ENCODE measurements at places on chromosomes 12 and 14.
A peak's percentile ranks its signal among the peaks of the same experiment; 100 is the strongest.

GRCh38 chr12:47561746-47562145, 144.1 kb downstream of the RPAP3 start:
- DNase-seq = no peak
- H3K27ac ChIP-seq = no peak overlapping the region
- no peaks in the 10 kb centered on the region for H3K4me1 ChIP-seq
- H3K36me3 ChIP-seq = no peaks in the 10 kb centered on the region
- H3K4me3 ChIP-seq = no peak overlapping the region

- no peaks in the 10 kb centered on the region for H3K27me3 ChIP-seq
- no peak overlapping the region for H3K4me3 ChIP-seq
- peak; percentile 11 for DNase-seq
- peaks cover 22% of the 10 kb centered on the region for H3K4me1 ChIP-seq
- no peaks in the 10 kb centered on the region for H3K36me3 ChIP-seq
These were observed 148.8 kb downstream of the ADGRD1 start for GRCh38 chr12:131102493-131102931.

DNA sequence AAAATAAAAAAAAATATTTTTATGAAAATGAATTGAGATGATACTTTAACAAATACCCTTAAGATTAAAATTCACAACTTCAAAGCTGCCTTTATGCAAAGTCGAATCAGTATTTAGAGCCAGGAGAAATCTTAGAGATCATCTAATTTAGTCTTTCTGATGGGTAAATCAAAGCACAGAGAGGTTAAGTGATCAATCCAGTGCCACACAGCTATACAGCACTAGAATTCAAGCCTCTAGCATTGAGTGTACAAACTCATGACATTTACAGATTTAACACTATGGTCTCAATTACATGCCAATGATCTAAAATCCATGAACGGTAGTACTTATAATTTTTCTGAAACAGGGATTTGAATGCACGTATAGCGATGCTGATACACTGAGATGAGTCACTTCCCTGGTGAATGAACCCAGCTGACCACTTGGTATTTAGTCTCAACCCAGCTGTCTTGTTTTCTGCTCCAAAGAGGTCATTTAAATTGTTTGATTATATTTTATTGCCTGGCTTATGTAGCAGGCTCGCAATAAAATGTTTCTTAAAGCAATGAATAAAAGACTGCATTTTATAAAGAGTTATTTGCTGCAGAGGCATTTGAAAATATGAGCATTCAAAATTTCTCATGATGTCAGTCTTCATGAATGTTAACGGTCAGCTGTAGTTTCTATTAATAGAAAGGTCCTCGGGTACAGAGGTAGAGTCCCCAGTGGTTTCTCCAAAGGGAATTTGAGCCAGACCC, 152.4 kb upstream of the PRICKLE1 start:
- H3K4me3 ChIP-seq = no peak overlapping the region
- H3K36me3 ChIP-seq = no peaks in the 10 kb centered on the region
- H3K27me3 ChIP-seq = no peaks in the 10 kb centered on the region
- H3K4me1 ChIP-seq = no peaks in the 10 kb centered on the region
- DNase-seq = no peak

- H3K27me3 ChIP-seq = no peaks in the 10 kb centered on the region
- H3K4me1 ChIP-seq = peaks cover 77% of the 10 kb centered on the region
- no peak for DNase-seq
- peak overlapping the region; percentile 54 for H3K27ac ChIP-seq
These were observed 1074.1 kb downstream of the BCL11B start for GRCh38 chr14:98197933-98198332.

DNA sequence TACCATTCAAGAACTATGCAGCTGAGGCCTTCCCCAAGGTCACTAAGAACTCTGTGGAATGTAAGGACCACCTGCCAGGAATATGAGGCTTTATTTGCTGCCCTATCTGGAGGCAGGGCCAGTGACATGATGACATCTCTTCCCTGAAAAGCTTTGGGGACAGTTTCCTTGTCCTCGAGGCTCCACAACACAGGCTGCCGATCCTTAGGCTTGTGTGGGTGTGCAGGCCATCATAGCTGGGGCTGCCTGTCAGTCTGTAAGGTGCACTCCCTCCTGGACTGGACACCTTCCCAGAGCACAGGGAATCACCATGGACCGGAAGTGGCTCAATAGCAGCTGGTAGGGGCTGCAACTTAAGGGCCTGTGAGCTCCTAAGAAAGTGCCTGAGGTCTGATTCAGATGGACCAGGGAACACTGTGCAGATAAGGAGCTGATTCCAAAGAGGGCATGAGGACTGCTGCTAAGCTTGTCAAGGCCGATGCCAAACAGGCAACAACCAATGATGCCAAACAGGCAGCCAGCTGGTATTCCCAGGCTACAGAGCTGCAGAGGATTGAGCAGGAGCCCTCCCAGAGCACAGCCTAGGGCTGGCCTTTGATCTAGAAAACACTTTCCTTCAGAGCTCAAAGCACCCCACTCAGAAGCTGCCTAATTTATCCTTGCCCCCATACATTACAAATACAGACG, 84.3 kb downstream of the CRACR2A start:
- no peak overlapping the region for H3K27ac ChIP-seq
- DNase-seq = no peak
- no peaks in the 10 kb centered on the region for H3K4me1 ChIP-seq
- H3K27me3 ChIP-seq = no peaks in the 10 kb centered on the region
- no peak overlapping the region for H3K4me3 ChIP-seq

- H3K4me3 ChIP-seq = no peak overlapping the region
- no peak for DNase-seq
- H3K27me3 ChIP-seq = no peaks in the 10 kb centered on the region
- H3K36me3 ChIP-seq = no peaks in the 10 kb centered on the region
- H3K27ac ChIP-seq = no peak overlapping the region
- H3K4me1 ChIP-seq = no peaks in the 10 kb centered on the region
These were observed 208.3 kb downstream of the NAV3 start for GRCh38 chr12:78038986-78039385.

- peaks cover 71% of the 10 kb centered on the region for H3K36me3 ChIP-seq
- H3K4me1 ChIP-seq = peaks cover 4% of the 10 kb centered on the region
- H3K27ac ChIP-seq = no peak overlapping the region
- H3K27me3 ChIP-seq = no peaks in the 10 kb centered on the region
- H3K4me3 ChIP-seq = no peak overlapping the region
These were observed 39.7 kb downstream of the PPTC7 start for GRCh38 chr12:110543252-110543959.

DNA sequence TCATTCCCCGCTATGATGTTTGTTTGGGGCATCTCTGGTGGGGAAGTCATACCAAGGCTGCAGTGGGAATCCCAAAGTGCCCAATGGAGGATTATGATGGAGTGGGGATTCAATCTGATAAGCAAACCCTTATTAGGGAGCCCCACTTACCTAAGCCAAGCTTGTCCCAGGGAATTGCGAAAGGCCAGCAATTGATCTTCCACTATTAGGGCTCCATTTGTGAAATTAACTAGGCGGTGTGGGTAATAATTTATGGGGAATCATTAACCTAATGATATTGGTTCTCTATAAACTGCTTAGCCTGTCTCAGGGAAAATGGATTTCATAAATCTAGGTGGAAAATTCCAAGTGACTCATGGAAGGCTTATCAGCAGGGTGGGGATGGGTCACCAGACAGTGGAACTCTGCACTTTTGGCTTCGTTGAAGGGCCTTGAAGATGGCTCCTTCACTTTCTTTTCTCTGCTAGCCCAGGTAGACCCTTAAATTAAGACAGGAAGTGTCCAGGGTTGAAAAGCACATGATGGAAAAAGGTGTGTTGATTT, 113.0 kb upstream of the WSCD2 start:
- H3K4me3 ChIP-seq = no peak overlapping the region
- H3K27me3 ChIP-seq = no peaks in the 10 kb centered on the region
- H3K27ac ChIP-seq = no peak overlapping the region

GRCh38 chr12:45934956-45935355, 55.4 kb downstream of the SCAF11 start:
- no peak overlapping the region for H3K4me3 ChIP-seq
- H3K27me3 ChIP-seq = no peaks in the 10 kb centered on the region
- H3K4me1 ChIP-seq = no peaks in the 10 kb centered on the region
- peaks cover 52% of the 10 kb centered on the region for H3K36me3 ChIP-seq
- no peak overlapping the region for H3K27ac ChIP-seq
- no peak for DNase-seq

- H3K27me3 ChIP-seq = no peaks in the 10 kb centered on the region
- H3K4me3 ChIP-seq = no peak overlapping the region
- H3K27ac ChIP-seq = no peak overlapping the region
- no peaks in the 10 kb centered on the region for H3K4me1 ChIP-seq
These were observed 98.6 kb downstream of the GPATCH2L start for GRCh38 chr14:76250302-76250701.

GRCh38 chr12:65949009-65949623, 124.8 kb downstream of the HMGA2 start:
- no peaks in the 10 kb centered on the region for H3K36me3 ChIP-seq
- no peak overlapping the region for H3K27ac ChIP-seq
- DNase-seq = no peak
- H3K27me3 ChIP-seq = no peaks in the 10 kb centered on the region
- no peak overlapping the region for H3K4me3 ChIP-seq
- no peaks in the 10 kb centered on the region for H3K4me1 ChIP-seq

DNA sequence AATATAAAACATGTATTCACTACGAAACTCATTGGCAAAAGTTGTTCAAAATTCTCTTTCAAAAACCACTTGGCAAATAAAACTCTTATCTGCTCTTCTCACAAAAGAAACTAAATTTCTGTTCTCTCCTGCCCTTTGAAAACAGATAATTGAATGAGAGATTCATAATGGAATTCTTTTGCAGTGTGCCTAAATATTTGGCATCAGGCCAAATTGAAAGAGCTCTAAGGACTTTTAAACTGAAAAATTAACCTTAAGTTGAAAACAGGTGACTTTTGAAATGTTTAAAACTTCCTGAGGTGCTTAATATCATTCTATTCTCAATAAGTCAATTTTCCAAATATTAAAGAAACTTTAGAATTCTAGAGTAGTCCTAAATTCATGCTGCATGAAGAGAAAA, 136.4 kb downstream of the FSCB start:
- H3K4me1 ChIP-seq = no peaks in the 10 kb centered on the region
- DNase-seq = no peak
- no peak overlapping the region for H3K27ac ChIP-seq
- H3K36me3 ChIP-seq = no peaks in the 10 kb centered on the region
- no peak overlapping the region for H3K4me3 ChIP-seq

GRCh38 chr12:90167518-90168208, 459.0 kb upstream of the ATP2B1 start:
- no peak overlapping the region for H3K27ac ChIP-seq
- no peaks in the 10 kb centered on the region for H3K27me3 ChIP-seq
- H3K4me1 ChIP-seq = no peaks in the 10 kb centered on the region
- DNase-seq = no peak

DNA sequence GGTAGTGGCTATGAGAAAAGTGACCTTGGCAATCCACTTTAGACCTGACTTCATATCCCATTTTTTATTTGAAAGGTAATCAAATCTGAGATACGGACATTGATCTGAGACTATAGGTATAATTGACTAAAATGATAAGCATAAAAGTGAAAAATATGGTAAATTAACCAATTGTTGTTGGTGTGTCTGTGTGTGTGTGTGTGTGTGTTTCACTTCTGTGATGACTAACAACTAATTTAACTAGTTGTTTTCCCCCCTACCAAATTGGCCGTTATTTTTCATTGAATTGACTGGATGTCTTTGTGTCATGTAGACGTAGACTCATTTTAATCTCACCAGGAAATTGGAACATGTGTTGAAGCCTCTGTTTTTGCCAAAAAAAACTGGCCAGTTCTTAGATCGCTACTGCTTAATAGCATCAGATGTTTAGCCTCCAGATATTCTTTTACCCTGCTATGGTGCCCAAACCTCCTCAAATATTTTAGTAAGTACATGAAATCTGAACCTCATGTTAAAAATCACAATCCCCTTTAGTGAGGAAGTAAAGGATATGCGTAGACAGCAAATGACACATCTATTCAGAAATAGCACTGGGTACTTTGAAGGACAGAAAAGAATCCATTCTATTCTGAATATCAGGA, 395.0 kb downstream of the EGLN3 start:
- no peaks in the 10 kb centered on the region for H3K4me1 ChIP-seq
- H3K27me3 ChIP-seq = no peaks in the 10 kb centered on the region
- no peak overlapping the region for H3K27ac ChIP-seq
- H3K4me3 ChIP-seq = no peak overlapping the region

GRCh38 chr14:76456200-76456599, 80.3 kb downstream of the ESRRB start:
- no peak overlapping the region for H3K27ac ChIP-seq
- H3K36me3 ChIP-seq = no peaks in the 10 kb centered on the region
- H3K4me3 ChIP-seq = no peak overlapping the region
- H3K4me1 ChIP-seq = no peaks in the 10 kb centered on the region
- DNase-seq = no peak

DNA sequence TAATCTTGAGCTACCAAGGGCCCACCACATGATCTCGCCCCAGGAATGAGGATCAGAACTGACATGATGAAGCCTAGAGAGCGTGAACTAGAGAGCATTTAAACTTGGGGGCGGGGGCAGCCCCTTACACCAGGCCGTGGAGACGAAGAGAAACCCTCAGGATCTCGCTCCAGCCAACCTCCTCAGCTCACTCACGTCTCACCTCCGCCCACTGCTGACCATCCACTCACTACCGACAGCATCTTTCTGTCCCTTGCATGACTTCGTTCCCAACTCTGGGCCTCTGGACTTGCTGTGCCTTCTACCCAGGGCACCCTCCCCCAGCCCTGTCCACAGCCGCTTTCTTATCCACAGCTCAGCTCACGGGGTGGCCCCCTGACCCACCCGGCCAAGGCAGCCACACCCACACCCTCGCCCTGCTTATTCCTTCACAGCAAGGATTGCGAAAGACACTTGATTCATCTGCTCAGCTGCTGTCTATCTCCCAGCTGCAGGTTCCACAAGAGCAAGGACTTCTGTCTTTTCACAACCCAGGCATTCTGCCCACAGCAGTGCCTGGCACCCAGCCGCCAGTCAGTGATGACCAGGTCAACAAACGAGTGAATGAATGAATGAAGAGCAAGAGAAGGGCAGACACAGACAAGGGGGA, 6.4 kb downstream of the STX2 start:
- peaks cover 6% of the 10 kb centered on the region for H3K4me1 ChIP-seq
- H3K4me3 ChIP-seq = no peak overlapping the region
- no peak for DNase-seq
- no peaks in the 10 kb centered on the region for H3K36me3 ChIP-seq
- H3K27me3 ChIP-seq = no peaks in the 10 kb centered on the region

DNA sequence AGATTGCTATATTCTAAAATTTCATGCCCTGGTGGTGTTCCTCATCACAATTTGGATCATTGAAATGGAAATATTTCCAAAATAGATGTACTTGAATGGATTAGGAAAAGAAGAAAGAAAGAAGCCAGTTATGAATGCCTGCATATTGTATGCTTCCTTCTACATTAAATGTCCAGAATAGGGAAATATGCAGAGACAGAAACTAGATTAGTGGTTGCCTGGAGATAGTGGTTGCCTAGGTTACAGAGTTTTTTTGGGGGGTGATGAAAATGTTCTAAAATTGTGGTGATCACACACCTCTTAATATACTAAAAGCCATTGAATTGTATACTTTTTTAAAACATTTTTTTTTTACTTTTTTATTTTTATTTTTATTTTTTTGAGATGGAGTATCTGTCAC, 18.0 kb downstream of the TUBA1A start:
- no peak overlapping the region for H3K4me3 ChIP-seq
- DNase-seq = no peak
- H3K36me3 ChIP-seq = no peaks in the 10 kb centered on the region
- H3K27ac ChIP-seq = no peak overlapping the region
- H3K4me1 ChIP-seq = no peaks in the 10 kb centered on the region
- H3K27me3 ChIP-seq = no peaks in the 10 kb centered on the region

GRCh38 chr14:22791301-22791700, 23.9 kb downstream of the SLC7A7 start:
- H3K27me3 ChIP-seq = no peaks in the 10 kb centered on the region
- H3K36me3 ChIP-seq = no peaks in the 10 kb centered on the region
- no peak for DNase-seq

All from CD4-positive, alpha-beta T cell (primary cell).